ENCODE measurements at places on chromosomes 13 and 19. TPM values are rescaled to one million over a fixed set of nuclear protein-coding genes. Genes with fewer than 3 reads are reported as not detected.
A peak's percentile ranks its signal among the peaks of the same experiment; 100 is the strongest.

DNA sequence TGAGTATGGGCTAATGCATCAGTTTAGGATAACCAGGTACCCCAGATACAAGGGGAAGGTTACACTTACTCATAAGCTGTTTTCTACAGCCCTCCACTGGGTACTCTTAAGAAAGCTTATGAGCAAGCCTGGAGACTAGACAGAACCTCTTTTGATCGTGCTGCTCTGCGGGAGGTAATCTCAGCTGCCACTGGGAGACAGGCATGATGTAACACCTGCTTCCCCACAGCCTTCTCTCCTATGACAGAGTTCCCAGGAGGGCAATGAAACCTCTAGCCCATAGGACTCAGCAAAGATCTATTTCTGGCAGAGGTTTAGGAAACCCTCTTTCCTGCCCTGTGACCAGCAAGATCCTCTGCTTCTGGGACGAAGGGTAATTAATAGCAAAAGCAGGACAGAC, 65.6 kb downstream of the WASF3 start:
- DNase-seq = no peak

DNA sequence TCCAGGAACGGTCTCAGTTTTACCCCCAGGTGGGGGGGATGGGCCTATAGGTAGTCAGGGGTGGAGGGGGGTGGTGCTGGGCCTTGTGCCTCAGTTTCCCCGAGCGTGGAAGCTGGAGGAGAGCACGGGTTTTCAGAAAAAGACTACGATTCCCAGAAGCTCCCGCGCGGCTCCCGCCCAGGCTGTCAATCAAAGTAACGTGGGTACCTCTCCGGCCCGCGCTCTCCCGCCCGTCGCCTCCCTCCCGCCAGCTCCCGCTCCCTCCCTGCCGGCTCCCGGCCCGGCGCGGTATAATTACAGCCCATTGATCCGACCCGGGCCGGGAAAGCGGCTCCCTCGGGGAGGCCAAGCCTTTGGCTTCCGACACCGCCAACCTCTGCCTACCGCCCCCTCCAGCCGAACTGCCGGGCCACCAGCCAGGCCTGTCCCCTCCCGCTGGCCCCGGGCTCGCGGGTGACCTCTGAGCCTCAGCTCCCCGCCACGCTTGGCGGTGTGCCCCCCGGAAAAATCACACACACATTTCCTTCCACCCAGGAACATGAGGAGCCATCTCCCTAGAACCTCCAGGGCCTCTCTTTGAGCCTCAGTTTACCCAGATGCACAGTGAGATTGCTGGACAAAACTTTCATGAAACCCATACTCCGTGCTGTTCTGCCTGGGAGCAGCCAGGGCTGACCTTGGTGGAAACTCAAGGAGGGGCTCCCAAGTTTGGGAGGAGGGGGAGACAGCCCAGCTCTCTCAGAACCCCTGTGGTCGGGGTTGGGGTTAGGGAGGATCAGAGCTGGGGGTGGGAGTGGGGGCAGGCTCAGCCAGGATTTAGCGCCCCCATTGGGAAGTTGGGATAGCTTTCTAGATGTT, 7.3 kb upstream of the TLE2 start:
- peak; percentile 26 for DNase-seq

GRCh38 chr13:98364647-98365046, 187.6 kb upstream of the RNF113B start:
- DNase-seq = no peak

- no peak for DNase-seq
These were observed 14.8 kb downstream of the CEBPG start for GRCh38 chr19:33388231-33388724.

DNA sequence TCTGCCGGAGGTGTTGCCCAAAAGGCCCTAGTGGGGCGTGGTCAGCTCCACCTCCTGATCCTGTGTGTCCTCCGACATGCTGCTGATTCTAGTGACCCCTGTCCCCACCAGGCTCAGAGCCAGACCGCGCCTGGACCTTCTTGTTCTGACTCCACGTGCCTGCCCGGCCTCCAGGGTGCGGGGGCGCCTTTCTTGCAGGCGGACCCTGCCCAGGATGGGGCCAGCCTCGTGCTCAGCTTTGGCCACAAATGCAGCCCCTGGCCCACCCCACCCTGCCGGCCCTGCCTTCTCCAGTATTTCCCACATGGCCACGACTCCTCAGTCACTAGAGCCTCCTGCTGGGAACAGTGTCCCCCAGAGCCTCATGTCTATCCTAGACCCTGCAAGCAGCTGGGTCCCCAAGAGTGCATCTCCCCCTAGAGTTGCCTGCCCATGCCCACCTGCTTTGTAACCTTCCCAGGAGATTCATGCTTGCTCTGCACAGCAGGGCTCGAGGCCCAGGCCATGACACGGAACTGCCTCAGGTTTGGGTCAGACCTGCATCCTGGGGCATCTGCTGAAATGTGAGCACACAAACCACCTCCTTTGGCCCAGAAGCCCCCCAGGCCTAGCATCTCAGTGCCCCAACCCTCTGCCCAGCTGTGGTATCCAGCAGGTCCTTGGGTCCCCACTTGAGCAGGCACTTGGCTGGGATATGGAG, 27.0 kb downstream of the TMEM161A start:
- DNase-seq = no peak

GRCh38 chr13:78743973-78744372, 85.0 kb upstream of the OBI1 start:
- no peak for DNase-seq

- DNase-seq = no peak
These were observed 35.5 kb upstream of the ZNF254 start for GRCh38 chr19:24051516-24051915.

DNA sequence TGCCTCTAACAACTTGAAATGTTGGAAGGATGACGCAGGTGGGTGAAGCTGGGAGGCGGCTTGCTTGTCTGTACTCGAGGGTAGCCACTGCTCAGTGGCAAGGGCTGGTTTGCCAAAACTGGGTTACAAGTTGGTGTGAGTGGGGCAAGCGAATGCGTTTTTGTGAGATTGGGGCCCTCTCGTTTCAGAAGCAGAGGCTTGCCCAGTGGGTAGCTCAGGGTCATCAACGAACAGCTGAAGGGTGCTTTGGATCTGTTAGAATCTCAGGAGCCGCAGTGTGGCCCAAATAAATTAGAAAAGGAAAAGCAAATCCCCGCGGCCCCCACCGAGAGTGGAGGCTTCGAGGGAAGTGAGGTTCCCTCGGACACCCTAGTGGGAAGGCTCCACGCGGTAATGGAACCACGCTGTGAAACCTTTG, 7.3 kb downstream of the ATP4B start:
- no peak for DNase-seq

- no peak for DNase-seq
These were observed 263.4 kb downstream of the UQCRFS1 start for GRCh38 chr19:28949535-28949934.

- no peak for DNase-seq
These were observed 5.0 kb downstream of the PIP5K1C start for GRCh38 chr19:3695124-3695733.

Gene THSD8
- total RNA-seq = not detected

DNA sequence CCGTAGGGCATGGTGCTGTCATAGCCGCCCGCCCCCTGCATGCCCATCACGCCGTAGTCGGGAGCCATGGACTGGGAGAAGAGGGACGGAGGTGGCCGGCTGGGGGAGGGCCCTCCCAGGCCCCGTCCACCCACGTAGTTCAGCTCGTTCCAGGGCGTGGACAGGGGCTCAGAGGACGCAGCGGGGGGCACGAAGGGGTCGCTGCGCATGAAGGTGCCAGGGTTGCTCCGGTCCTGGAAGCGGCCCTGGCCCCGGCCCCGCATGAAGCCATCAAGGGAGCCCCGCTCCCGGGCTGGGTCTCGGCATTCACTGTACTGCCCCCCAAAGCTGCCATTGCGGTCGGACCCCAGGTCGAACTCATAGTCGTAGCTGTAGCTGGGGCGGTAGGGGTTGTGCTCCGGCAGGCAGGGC, 6.7 kb downstream of the AKAP8 start:
- no peak for DNase-seq

DNA sequence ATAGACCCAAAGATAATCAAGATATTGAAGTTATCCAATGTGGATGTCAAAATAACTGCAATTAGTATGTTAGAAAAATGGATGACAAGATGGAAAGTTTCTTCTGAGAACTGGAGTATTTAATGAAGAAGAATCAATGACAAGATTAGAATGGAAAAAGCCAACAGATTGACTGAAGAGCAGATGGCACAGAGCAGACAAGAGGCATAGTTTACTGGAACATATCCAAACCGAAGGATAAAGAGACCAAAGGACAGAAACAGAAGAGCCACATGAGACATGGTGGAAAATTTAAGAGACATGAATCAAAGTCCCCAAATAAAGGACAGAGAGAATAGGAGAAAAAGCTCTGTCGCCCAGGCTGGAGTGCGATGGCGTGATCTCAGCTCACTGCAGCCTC, 89.6 kb upstream of the RXFP2 start:
- no peak for DNase-seq

DNA sequence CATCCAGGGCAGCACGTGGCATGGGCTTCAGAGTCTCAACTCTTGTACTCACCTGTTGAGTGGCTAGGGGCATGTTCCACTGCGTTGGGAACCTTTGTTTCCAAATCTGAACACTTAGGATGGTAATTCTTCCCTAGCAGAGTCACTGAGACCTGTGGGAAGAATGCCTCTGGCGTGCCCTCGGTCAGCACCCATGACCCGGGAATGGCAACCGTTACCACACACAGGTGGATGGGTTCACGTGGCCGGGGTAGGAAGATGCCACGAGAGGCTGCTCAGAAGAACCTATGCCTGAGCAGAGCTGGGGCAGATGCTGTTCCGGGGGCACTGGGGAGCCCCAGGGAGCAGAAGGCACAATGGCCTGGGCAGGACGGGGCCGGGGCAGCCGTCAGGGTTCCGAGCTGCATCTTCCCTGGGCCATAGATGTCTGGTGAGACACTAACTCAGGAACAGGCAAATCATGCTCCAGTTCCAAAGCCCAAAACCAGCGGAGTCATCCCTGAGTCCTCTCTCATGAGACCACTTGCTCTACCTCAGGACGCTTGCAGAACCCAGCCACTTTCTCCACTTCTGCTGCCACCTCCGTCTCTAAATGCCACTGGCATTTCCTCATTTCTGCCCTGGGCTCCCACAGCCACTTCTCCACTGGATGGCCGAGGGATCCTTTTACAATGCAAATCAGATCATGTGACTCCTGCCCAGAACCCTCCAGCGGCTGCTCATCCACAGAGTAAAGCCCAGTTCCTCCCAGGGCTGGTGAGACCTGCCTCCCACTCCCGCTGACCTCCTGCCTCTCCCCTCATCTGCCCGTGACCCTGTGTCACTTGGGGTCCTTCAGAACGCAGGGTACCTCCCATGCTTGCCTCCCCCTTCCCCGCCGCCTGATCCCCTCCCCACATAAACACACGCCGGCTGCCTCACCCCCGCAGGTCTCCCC, 36.7 kb downstream of the FAM124A start:
- DNase-seq = no peak

DNA sequence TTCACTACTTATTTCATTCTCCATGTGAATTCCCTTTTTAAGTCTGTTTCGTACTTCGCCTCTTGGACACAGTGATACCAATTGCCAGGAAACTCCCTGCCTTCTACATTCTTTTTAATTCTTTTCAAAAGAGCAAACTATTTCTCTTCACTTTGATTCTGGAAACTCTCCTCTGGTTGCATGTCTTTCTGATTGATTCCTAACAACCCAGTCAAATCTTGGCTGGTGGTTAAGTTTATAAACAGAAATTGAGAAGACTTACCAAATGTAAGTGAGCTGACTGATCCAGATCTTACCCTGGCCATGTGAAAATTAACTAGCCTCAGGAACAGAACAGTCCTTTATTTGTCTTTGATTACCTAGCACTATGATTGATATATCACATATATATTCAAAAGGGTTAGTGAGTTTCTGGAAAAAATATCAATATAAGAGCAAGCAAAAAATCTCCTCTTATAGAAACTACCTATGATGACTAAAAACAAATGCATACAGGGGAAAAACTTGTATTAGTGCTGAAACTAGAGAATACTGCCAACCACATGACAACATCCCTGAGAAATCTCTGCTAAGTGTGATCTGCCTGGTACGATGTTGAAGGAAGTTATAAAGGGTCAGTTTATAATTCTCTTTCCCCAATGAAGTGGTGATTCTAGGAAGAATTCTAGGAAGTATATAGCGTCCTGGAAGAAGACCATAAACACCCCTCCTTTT, 152.6 kb upstream of the HTR2A start:
- DNase-seq = no peak

GRCh38 chr19:46616631-46617322, 8.1 kb downstream of the PTGIR start:
- no peak for DNase-seq

GRCh38 chr13:20960663-20961309, 58.2 kb upstream of the XPO4 start:
- DNase-seq = no peak

DNA sequence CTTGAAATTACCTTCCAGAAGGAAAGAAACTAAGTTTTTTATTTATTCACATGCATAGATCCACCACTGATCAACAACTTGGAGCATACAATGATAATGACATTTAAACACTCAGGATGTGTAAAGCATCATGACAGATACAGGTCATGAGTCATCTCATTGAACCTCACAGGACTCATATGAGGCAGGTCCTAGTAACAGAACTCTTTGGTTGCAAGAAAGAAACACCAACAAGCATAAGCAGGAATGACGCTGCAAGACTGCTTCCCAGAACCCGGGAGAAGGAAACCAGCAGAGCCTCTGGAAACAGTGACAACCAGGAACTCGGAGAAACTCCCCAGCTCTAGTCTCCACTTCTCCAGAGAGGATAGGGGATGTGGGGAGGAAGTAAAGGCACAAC, 60.8 kb upstream of the IPO5 start:
- DNase-seq = no peak

- DNase-seq = no peak
These were observed 222.6 kb downstream of the TM9SF2 start for GRCh38 chr13:99723878-99724277.

DNA sequence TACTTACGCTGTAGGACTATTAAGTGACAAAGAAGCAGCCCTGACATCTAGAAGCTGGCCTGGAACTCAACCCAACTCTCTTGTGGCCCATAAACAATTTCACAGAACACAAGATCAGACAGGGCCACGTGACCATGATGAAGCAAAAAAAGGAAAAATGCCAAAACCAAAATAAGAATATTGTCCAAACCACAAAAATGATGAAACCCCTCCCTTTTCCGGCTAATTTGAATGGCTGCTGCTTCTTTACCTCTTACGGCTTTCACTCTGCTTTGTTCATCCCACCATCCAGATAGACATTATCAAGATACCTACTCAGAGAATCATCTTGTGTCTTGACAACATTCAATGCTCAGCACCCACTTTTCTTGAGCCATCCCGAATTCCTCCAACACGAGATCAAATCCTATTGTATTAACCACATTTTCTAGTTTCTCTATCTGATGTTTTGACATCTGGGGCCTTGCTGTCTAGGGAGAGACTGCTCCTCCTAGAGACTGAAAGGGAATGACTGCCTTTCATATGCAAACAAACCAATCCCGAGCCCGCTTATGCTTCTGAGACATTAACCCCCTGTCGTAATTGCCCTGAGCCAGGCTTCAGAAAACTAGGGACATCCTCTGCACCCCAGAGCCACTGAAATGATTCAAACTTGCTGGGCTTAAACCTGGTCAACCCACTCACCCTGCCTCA, 186.3 kb downstream of the TDRD3 start:
- no peak for DNase-seq

DNA sequence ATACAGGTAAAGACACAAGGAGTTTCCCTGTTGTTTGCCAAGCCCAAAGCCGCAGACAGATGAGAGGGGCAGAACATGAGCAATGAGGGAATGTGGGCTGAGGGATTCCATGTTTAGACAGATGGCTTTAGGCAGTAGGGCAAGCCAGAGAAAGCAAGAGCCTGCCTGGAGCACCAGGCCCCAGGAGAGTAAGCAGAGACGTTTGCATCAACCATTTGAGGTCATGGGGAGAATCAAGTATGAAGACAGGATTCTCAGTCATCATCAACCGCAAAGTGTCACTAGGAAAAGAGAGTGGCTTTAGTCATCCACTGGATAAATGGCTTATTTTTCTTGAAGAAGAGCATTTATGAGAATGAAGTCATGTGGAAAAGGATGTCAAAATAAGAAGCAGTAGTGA, 184.7 kb downstream of the COG6 start:
- no peak for DNase-seq

Measured in epithelial cell of proximal tubule (primary cell).